Endothelial cell of coronary artery (primary cell): ENCODE measurements at places on chromosomes 2 and 18. TPM values are rescaled to one million over a fixed set of nuclear protein-coding genes. Genes with fewer than 3 reads are reported as not detected.

The RHBDD1 gene
- total RNA-seq: 8.6 and 21.0 TPM in 2 replicates

The TEKT4 gene
- total RNA-seq: not detected in 2 replicates

The UGT1A4 gene
- total RNA-seq: not detected in 2 replicates

The NDUFS1 gene
- 114 and 126 TPM in 2 replicates for total RNA-seq

The BCL2L11 gene
- total RNA-seq: 6.4 and 7.9 TPM in 2 replicates

The ITPRIPL1 gene
- 0.75 and 0.99 TPM in 2 replicates for total RNA-seq

The LYPD1 gene
- total RNA-seq: 45.7 and 104 TPM in 2 replicates

The ELAC1 gene
- 3.6 and 5.1 TPM in 2 replicates for total RNA-seq

The ASPRV1 gene
- 0.09 TPM in 2 replicates for total RNA-seq

The NEDD4L gene
- 5.0 and 9.7 TPM in 2 replicates for total RNA-seq

The SERPINB11 gene
- total RNA-seq: not detected in 2 replicates

The REG1B gene
- not detected in 2 replicates for total RNA-seq

The DLGAP1 gene
- total RNA-seq: 0.09 and 0.18 TPM in 2 replicates

The ELOA2 gene
- total RNA-seq: not detected in 2 replicates

The ACTG2 gene
- under 0.01 TPM in 1 of 2 replicates, not detected in the other for total RNA-seq

The CCDC148 gene
- 0.09 and 0.18 TPM in 2 replicates for total RNA-seq

The PDCD1 gene
- not detected in 2 replicates for total RNA-seq

The KCNK3 gene
- not detected in 2 replicates for total RNA-seq

The LCT gene
- total RNA-seq: not detected in 2 replicates

The CYP20A1 gene
- total RNA-seq: 25.7 and 34.5 TPM in 2 replicates

The PCARE gene
- total RNA-seq: under 0.01 TPM in 1 of 2 replicates, not detected in the other

The GREB1 gene
- total RNA-seq: 0.09 TPM in 2 replicates

The TMEM37 gene
- 0.94 and 1.3 TPM in 2 replicates for total RNA-seq

The DSG4 gene
- total RNA-seq: not detected in 2 replicates

The FMNL2 gene
- total RNA-seq: 36.0 and 40.3 TPM in 2 replicates

The DNAJC10 gene
- 152 and 160 TPM in 2 replicates for total RNA-seq

The NEU2 gene
- not detected in 2 replicates for total RNA-seq

The MAP4K4 gene
- total RNA-seq: 223 and 333 TPM in 2 replicates

The RFX8 gene
- 0.28 and 0.81 TPM in 2 replicates for total RNA-seq

The MAP2 gene
- 8.8 and 9.2 TPM in 2 replicates for total RNA-seq

The POTEJ gene
- total RNA-seq: 0.09 TPM in 2 replicates

The ATP8B1 gene
- 67.1 and 67.3 TPM in 2 replicates for total RNA-seq
